Stimulated activated CD8-positive, alpha-beta memory T cell treated with anti-CD3 and anti-CD28 coated beads, Interleukin-4, amount 100 ng/mL, for 4 hours (primary cell): ENCODE measurements at places on chromosomes 4 and X.

GRCh38 chr4:172125443-172125842 is 312.2 kb downstream of the GALNTL6 start:
- DNase-seq = no peak

- no peak for DNase-seq
Measured at GRCh38 chr4:184787766-184788503, 37.8 kb downstream of the ACSL1 start.

GRCh38 chrX:123990602-123991001 is 29.1 kb downstream of the STAG2 start:
- no peak for DNase-seq

- DNase-seq = no peak
Measured at GRCh38 chr4:123579961-123580360, 183.4 kb downstream of the SPRY1 start.

DNA sequence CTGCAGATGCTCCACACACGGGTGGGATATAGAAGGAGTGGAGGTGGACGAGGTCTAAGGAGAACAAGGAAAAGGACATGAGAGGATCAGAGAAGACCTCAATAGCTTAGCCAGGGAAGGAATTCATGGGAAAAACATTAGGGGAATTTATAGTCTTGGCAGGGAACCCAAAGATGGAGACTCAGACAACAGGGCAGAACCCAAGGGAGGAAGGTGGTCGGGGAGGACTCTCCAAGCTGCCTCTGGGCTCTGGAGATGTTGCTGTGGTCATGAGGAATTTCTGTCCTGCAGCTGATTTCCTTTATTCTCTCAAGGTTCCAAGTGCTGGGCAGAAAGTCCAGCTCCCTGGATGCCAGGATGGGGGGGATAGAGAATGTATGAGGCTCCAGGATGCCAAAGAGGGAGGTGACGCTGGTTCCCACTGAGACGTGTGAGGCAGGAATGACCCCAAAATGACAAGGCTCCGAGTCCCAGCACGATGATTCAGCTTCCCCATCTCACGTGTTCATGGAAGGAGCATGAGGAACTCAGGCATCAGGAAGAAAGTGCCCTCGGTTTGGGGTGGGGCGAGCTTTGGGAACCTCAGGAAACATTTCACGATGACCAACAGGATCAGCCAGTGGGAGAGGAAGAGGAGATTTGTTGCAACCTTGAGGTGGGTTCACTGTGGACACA is 57.0 kb upstream of the PPP2R3B start:
- DNase-seq = no peak

GRCh38 chrX:107054978-107055377 is 55.0 kb upstream of the MORC4 start:
- DNase-seq = no peak

DNA sequence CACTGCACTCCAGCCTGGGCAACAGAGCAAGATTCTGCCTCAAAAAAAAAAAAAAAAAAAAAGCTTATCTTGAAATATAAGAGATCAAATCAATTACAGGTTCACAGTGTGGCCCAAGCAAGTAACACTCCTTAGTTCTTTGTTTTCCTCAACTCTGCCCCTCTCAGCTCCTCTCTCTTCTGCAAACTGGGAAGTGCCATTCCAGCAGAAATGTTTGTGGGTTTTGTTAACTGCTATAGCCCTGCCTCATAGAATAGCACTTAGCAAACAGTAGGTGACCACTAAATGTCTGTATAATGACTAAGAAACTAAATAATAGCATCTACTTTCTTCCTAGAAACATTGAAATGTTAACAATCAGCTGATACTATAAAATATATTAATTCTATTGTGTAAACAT is 160.0 kb upstream of the NAP1L5 start:
- no peak for DNase-seq

DNA sequence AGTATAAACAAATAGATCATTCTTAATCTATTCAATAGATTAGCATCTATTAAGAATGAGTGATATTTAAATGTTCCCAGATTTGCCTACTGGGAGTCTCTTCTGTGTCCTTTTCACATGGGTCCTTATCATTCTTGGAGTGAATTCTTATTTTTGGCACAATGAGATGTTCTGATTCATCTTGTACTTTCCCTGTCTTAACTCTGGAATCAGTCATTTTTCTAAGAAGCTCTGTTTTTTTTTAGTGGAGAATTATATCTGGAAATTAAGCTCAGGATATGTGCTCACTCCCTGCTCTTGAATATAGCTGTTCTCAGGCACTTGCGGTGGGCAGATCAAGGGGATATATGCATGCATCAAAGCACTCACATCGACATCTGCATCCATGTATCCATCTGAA is 625.3 kb upstream of the HS3ST1 start:
- DNase-seq = no peak

DNA sequence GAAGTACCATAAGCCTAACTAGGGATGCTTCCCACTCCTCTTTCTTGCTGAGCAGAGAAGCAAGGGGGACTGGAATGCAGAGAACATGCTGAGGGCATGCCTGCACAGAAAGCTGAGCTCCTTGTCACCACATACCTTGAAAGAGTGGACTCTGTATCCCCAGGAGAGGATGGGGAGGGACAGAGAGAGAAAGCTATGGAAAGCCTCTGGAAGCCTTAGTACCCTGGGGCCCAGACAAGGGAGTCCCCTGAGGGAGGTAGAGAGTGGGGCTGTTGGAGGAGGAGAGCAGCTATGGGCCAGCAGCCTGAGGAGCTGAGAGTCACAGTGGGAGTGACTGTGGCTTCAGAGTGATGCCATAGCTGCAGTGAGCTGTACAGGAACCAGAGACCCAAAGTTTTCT is 77.9 kb downstream of the RTL9 start:
- DNase-seq = no peak

DNA sequence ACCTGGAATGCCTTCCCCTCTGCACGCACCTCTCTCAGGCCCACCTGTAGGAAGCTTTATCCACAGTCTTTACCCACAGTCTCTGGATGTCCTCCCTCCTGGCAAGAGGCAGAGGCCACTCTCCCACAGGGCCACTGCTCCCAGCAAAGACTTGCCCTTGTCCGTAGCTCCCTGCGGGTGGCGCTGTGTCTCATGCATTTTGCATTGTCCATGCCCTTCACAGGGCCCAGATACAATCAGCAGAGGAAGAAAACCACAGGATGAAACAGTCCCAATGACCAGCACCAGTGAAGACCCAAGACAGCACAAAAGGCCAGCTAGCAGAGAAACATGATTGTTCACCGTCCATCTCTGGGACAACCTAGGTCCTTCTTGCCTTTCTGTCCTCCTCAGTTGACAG is 2.1 kb upstream of the NSG1 start:
- no peak for DNase-seq

DNA sequence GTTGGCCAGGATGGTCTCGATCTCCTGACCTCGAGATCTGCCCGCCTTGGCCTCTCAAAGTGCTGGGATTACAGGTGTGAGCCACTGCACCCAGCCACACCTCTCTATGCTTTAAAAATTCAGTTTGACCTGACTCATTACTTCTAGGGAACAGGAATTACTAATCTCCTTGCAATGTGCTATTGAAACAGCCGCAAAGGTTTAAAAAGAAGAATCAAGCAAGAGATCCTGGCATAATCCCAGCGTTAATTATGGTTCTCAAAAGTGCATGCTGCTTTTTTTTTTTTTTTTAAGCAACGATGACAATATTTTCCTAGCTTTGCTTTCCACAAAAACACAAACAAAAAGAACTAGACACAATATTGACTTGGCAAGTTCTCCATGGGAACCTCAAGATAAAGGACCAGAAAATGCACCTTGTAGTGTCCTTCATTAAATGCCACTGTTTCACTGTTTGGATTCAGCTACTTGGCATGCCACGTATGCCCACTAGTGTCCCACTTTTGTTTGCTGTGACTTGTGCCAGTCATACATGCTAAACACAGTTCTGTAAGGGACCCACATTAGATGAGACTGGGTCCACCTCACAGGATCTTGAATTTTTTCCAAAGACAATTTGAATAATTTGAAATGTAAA is 112.6 kb upstream of the PPARGC1A start:
- DNase-seq = no peak

GRCh38 chrX:1380672-1381233 is 11.2 kb downstream of the SLC25A6 start:
- no peak for DNase-seq

DNA sequence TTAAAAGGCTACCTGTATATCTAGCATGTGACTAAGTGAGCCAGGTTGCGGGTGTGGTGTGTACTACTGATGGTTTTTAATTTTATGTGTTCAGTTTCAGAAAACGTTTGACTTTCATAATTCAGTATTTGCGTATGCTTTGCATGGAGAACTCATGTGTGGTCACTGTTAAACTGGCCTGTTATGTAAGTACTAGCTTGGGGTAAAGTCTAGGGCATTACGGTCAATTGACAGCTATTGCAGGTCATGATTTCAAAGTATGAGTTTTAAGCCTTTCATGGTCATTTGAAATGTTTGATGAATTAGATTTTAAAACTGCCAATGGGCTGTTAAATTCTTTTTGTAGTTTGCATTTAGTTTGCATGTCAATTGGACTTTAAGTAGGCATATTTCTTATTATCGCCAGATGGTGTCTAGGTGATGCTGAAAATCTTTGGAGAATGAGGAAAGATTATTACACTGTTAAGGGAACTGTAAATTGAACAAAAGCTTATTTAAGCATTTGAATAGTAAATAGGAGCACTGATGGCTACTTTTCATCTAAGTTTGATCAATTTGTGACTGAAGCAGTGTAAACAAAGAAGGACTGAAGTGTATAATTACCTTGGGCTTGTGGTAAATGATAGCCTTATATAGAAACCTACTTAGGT is 563.4 kb downstream of the DACH2 start:
- no peak for DNase-seq

DNA sequence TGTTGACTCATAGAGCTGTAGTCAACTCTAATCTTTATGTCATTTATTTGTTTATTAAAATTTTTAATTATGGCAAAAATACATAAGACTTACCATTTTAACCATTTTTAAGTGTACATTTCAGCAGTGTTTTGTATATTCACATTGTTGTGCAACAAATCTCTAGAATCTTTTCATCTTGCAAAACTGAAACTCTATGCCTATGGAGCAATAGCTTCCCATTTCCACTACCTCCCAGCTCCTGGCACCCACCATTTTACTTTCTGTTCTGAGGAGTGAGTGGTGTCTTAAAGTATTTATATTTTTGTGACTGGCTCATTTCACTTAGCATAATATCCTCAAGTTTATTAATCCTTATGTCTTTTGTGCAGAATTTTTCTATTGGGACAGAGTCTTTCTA is 181.0 kb downstream of the GPAT3 start:
- DNase-seq = no peak

GRCh38 chrX:57178605-57179004 is 41.4 kb upstream of the SPIN2A start:
- DNase-seq = no peak

DNA sequence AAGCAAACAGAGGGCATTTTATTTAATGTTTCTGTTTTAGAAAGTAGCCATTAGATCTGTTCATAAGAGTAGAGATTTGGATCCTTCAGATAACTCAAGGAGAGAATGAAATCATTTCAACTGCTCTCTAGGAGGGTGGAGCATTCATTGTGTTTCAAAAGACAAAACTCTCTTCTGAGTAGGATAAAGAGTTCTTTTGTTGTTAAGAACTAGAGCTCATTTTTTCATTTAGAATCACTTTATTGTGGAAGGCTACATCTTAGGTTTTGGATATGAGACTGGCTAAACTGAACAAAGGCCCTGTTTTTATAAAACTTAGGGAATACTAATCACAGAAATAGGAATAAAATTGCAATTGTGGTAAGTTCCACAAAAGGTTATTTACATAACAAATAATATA is 193.9 kb upstream of the PCDH10 start:
- no peak for DNase-seq

GRCh38 chr4:55742655-55743202 is 76.9 kb upstream of the EXOC1L start:
- no peak for DNase-seq

GRCh38 chrX:70504772-70505450 is 60.3 kb downstream of the DLG3 start:
- DNase-seq = no peak

GRCh38 chr4:94256828-94257227 is 49.2 kb downstream of the SMARCAD1 start:
- no peak for DNase-seq

DNA sequence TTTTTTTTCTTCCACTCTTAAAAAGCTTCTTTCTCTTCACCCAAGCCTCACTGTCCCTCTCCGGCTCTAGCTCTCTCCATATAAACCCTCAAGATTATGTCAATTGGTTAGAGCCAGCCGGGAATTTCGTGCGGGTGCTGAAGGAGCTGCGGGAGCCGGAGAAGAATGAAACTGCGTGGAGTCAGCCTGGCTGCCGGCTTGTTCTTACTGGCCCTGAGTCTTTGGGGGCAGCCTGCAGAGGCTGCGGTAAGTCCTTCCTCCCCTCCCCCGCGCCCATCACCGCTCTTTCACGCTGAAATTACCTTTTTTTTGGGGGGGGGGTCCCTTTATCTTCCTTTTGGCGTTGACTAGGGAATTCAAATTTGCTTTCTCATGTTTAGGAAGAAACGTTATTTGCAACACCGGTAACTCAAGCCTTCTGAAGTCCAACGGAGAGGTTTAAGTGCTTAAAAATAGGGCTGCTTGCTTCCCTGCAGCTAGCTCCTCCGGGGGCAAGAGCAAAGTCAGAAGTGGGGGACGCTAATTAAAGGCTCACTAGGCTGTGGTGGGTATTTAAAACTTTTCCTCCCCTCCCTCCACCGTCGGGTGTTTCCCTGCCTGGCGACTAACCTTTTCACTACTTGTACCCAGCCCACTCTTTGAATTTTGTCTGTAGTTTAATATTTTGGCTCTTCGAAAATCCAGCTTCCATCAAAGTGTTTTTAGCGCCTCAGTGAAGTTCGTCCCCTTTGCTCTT is 491 bp downstream of the COL4A5 start:
- DNase-seq = no peak

- no peak for DNase-seq
Measured at GRCh38 chr4:56348576-56348975, 38.7 kb downstream of the AASDH start.

GRCh38 chrX:150848914-150849365 is 49.5 kb downstream of the CD99L2 start:
- no peak for DNase-seq

DNA sequence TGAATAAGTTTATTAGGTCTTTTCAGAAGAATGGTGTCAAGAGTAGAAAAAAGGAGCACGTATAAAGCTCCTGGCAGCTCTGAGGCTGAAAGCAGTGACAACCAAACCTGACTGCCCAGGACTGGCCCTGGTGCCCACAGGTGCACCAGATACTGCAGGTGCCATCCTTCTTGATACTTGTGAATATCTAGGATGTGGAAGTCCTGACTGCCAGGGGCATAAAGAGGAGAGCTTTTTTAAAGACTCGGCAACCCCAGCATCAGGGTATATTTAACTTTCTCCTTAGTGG is 60.7 kb downstream of the TMEM150C start:
- no peak for DNase-seq
